ENCODE measurements at places on chromosomes 4 and X. TPM values are rescaled to one million over a fixed set of nuclear protein-coding genes. Genes with fewer than 3 reads are reported as not detected.
A peak's percentile ranks its signal among the peaks of the same experiment; 100 is the strongest.

PCYT1B gene
- 8.5 TPM for total RNA-seq

CNGA1 gene
- total RNA-seq: not detected

NDST4 gene
- not detected for total RNA-seq

GUCY1B1 gene
- 0.75 TPM for total RNA-seq

SSX1 gene
- total RNA-seq: not detected

ARHGAP6 gene
- total RNA-seq: 0.30 TPM

FGD1 gene
- total RNA-seq: not detected

YY2 gene
- 1.0 TPM for total RNA-seq

MAP7D2 gene
- total RNA-seq: not detected

NUDT10 gene
- not detected for total RNA-seq

SAGE1 gene
- not detected for total RNA-seq

- H3K4me1 ChIP-seq: no peaks in the 10 kb centered on the region
- H3K27ac ChIP-seq: no peak overlapping the region
- DNase-seq: no peak
- H3K36me3 ChIP-seq: no peaks in the 10 kb centered on the region
Measured at GRCh38 chr4:106019771-106020170, 124.5 kb downstream of the NPNT start.

- H3K4me1 ChIP-seq: peaks cover 2% of the 10 kb centered on the region
- no peak overlapping the region for H3K27ac ChIP-seq
- H3K4me3 ChIP-seq: no peak overlapping the region
Measured at GRCh38 chrX:65589304-65589703, 54.7 kb upstream of the LAS1L start.

GRCh38 chrX:130861462-130861861, 41.5 kb downstream of the ENOX2 start:
- no peak for DNase-seq
- H3K4me3 ChIP-seq: no peak overlapping the region
- no peaks in the 10 kb centered on the region for H3K36me3 ChIP-seq
- no peaks in the 10 kb centered on the region for H3K27me3 ChIP-seq
- peaks cover 14% of the 10 kb centered on the region for H3K4me1 ChIP-seq

DNA sequence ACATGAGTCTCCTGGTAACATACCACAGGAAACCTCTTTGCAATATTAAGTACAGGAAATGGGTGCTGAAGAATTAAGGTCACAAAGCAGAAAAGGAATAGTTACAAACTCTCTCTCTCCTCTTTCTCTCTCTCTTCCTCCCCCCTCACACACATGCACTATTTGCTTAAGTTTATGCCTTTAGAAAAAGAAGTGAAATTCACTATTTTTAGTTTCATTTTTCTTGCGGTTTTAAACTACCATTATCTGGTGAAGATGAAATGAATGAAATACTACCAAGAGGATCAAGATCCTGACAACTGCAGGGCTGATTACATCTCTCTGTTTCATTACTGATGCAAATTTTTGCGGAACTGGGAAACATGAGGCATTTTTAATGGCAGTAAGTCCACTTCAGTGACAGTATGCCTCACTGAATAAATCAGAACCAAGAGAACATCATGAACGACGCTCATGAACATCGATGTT, 64.3 kb upstream of the FTHL17 start:
- H3K36me3 ChIP-seq: no peaks in the 10 kb centered on the region
- no peak overlapping the region for H3K27ac ChIP-seq
- H3K4me1 ChIP-seq: no peaks in the 10 kb centered on the region
- DNase-seq: no peak
- H3K4me3 ChIP-seq: peak overlapping the region; percentile 53
- H3K27me3 ChIP-seq: no peaks in the 10 kb centered on the region

DNA sequence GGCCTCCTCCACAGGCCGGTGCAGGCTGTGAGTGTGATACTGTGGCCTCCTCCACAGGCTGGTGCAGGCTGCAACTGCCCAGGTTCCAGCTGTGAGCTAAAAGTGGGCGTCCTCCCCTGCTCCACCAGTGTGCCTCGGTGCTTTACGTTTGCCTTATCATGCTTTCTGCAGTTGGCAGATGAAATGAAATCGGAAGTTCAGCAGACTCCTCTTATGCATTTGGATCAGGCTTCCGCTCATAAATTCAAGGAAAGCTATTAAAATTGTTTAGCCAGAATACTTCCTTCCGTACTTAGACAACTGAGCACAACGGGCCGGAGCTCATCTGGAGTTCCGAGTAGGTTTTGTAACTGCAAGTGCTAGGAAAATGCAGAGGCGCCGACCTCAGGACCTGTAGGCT, 12.0 kb downstream of the CYP4V2 start:
- DNase-seq: no peak
- no peaks in the 10 kb centered on the region for H3K36me3 ChIP-seq
- H3K4me1 ChIP-seq: peaks cover 16% of the 10 kb centered on the region
- no peak overlapping the region for H3K4me3 ChIP-seq
- H3K27me3 ChIP-seq: no peaks in the 10 kb centered on the region

- no peak for DNase-seq
- H3K4me1 ChIP-seq: peaks cover 7% of the 10 kb centered on the region
Measured at GRCh38 chrX:1244164-1245076, 24.2 kb upstream of the CSF2RA start.

DNA sequence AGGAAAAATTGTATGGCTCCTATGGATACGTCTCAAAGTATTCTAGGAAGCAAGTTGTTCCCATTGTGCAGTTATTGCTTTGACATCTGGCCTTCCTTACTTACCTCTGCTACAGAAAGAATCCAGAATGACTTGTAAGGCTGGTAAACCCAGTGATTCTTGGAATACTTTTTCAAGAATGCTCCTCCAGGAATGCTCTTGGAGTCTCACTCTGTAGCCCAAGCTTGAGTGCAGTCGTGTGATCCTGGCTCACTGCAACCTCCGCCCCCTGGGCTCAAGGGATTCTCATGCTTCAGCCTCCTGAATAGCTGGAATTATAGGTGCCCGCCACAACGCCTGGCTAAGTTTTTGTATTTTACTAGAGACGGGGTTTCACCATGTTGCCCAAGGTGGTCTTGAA, 38.1 kb downstream of the GAB1 start:
- no peak for DNase-seq
- no peak overlapping the region for H3K4me3 ChIP-seq
- peaks cover 15% of the 10 kb centered on the region for H3K27me3 ChIP-seq
- peaks cover 2% of the 10 kb centered on the region for H3K36me3 ChIP-seq

- no peak overlapping the region for H3K4me3 ChIP-seq
- DNase-seq: no peak
- H3K4me1 ChIP-seq: no peaks in the 10 kb centered on the region
- no peaks in the 10 kb centered on the region for H3K27me3 ChIP-seq
Measured at GRCh38 chr4:186939766-186940165, 216.1 kb upstream of the FAT1 start.

- no peaks in the 10 kb centered on the region for H3K27me3 ChIP-seq
- no peak overlapping the region for H3K27ac ChIP-seq
- H3K4me3 ChIP-seq: no peak overlapping the region
- DNase-seq: no peak
- no peaks in the 10 kb centered on the region for H3K4me1 ChIP-seq
Measured at GRCh38 chrX:85506871-85507270, 127.4 kb upstream of the POF1B start.

GRCh38 chr4:111802191-111802590, 343.1 kb upstream of the FAM241A start:
- DNase-seq: no peak
- no peak overlapping the region for H3K4me3 ChIP-seq
- H3K27ac ChIP-seq: no peak overlapping the region
- no peaks in the 10 kb centered on the region for H3K4me1 ChIP-seq
- H3K36me3 ChIP-seq: peaks cover 3% of the 10 kb centered on the region

DNA sequence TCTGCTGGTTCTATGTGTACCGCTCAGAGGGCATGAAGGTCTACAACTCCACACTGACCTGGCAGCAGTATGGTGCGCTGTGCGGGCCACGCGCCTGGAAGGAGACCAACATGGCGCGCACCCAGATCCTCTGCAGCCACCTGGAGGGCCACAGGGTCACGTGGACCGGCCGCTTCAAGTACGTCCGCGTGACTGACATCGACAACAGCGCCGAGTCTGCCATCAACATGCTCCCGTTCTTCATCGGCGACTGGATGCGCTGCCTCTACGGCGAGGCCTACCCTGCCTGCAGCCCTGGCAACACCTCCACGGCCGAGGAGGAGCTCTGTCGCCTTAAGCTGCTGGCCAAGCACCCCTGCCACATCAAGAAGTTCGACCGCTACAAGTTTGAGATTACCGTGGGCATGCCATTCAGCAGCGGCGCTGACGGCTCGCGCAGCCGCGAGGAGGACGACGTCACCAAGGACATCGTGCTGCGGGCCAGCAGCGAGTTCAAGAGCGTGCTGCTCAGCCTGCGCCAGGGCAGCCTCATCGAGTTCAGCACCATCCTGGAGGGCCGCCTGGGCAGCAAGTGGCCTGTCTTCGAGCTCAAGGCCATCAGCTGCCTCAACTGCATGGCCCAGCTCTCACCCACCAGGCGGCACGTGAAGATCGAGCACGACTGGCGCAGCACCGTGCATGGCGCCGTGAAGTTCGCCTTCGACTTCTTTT, 32.2 kb downstream of the WFS1 start:
- H3K4me1 ChIP-seq: no peaks in the 10 kb centered on the region
- H3K27ac ChIP-seq: no peak overlapping the region
- peaks cover 10% of the 10 kb centered on the region for H3K36me3 ChIP-seq
- H3K4me3 ChIP-seq: no peak overlapping the region
- peaks cover 15% of the 10 kb centered on the region for H3K27me3 ChIP-seq

GRCh38 chrX:13029887-13030771, 14.3 kb downstream of the FAM9C start:
- H3K36me3 ChIP-seq: no peaks in the 10 kb centered on the region
- H3K27me3 ChIP-seq: no peaks in the 10 kb centered on the region
- no peak for DNase-seq
- H3K4me3 ChIP-seq: peak overlapping the region; percentile 69

- H3K27ac ChIP-seq: no peak overlapping the region
- no peaks in the 10 kb centered on the region for H3K27me3 ChIP-seq
- H3K4me1 ChIP-seq: peaks cover 6% of the 10 kb centered on the region
Measured at GRCh38 chrX:136260776-136261175, 9.6 kb upstream of the MAP7D3 start.

- no peak for DNase-seq
- H3K4me1 ChIP-seq: no peaks in the 10 kb centered on the region
- no peaks in the 10 kb centered on the region for H3K27me3 ChIP-seq
- no peaks in the 10 kb centered on the region for H3K36me3 ChIP-seq
Measured at GRCh38 chr4:120481756-120482155, 415.1 kb upstream of the MAD2L1 start.

GRCh38 chrX:65537229-65537628, 2.6 kb upstream of the LAS1L start:
- no peaks in the 10 kb centered on the region for H3K27me3 ChIP-seq
- DNase-seq: no peak
- H3K27ac ChIP-seq: no peak overlapping the region
- H3K4me1 ChIP-seq: peaks cover 15% of the 10 kb centered on the region
- no peak overlapping the region for H3K4me3 ChIP-seq

GRCh38 chrX:65607070-65607742, 60.2 kb upstream of the MSN start:
- peak overlapping the region; percentile 17 for H3K27ac ChIP-seq
- H3K27me3 ChIP-seq: no peaks in the 10 kb centered on the region
- peaks cover 3% of the 10 kb centered on the region for H3K36me3 ChIP-seq
- no peak for DNase-seq

DNA sequence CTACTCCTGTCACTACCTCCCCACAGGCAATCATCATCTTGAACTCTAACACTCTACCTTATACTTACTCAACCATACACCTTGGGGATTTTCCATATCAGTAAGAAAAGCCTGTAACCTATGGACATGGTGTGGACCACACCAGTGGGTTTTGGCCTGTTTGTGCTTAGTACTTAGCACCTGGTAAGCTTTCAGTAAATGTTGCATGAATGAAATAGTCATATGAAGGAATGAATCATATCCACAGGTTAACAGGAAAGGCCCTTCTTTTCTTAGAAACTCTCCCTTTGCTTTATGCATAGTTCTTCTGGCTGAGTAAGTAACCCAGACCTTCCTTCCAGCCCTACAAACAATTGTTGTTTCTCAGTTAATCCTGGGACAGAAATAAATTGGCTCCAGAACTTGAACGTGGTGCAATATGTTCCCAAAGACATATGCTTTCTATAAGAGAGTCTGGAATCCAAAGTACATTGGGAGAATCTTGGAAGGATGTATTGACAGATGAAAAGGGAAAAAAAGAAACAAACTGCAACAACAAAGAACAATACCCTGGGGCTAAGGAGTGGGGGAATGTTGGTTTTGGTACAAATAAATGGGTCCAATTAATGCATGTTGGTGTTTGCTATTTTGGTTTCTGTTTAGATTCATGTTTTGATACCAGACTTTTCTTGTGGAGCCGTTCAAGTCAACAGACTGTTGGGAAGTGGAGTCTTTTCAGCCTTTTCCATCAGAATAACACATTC, 27.8 kb downstream of the RASL11B start:
- no peaks in the 10 kb centered on the region for H3K4me1 ChIP-seq
- H3K36me3 ChIP-seq: no peaks in the 10 kb centered on the region
- no peak overlapping the region for H3K27ac ChIP-seq
- H3K4me3 ChIP-seq: no peak overlapping the region
- H3K27me3 ChIP-seq: no peaks in the 10 kb centered on the region

GRCh38 chrX:147764868-147765267, 146.9 kb upstream of the FMR1 start:
- H3K36me3 ChIP-seq: no peaks in the 10 kb centered on the region
- H3K4me3 ChIP-seq: no peak overlapping the region
- no peak for DNase-seq
- H3K27me3 ChIP-seq: no peaks in the 10 kb centered on the region
- no peaks in the 10 kb centered on the region for H3K4me1 ChIP-seq

DNA sequence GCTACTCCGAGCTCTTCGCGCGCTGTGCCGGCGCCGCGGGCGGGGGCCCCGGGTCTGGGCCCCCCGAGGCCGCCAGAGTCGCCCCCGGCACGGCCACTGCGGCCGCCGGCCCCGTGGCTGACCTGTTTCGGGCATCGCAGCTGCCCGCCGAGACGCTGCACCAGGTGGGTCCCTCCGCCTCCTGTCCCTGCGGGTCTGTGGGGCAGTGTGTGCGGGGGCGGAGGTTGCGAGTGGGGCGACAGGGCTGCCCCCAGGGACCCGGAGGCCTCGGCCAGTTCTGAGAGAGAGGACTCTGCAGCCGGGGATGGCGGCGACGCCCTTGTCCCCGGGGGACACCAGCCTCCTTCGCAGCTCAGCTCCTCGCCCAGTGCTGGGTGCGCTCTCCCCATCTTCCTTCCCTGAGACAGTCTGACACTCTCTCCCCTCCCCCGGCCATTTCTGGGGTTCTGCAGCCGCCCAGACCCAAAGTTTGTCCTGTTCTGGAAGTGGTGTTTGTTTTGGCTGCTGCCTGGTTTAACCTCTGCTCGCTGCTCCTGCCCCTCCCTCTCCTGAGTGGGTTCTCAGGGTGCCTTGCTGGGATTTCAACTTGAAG, 609 bp downstream of the REPS2 start:
- H3K4me1 ChIP-seq: peaks cover 3% of the 10 kb centered on the region
- H3K4me3 ChIP-seq: peak overlapping the region; percentile 91
- H3K36me3 ChIP-seq: no peaks in the 10 kb centered on the region
- no peak overlapping the region for H3K27ac ChIP-seq

- no peaks in the 10 kb centered on the region for H3K27me3 ChIP-seq
- no peaks in the 10 kb centered on the region for H3K4me1 ChIP-seq
- DNase-seq: no peak
- no peaks in the 10 kb centered on the region for H3K36me3 ChIP-seq
- H3K4me3 ChIP-seq: no peak overlapping the region
Measured at GRCh38 chr4:156956826-156957368, 14.7 kb downstream of the PDGFC start.

- H3K4me3 ChIP-seq: peak within 1 kb of the TSS; percentile 83
- peaks cover 89% of the 10 kb centered on the region for H3K27me3 ChIP-seq
- H3K36me3 ChIP-seq: peaks cover 12% of the 10 kb centered on the region
- no peak for DNase-seq
- no peak within 1 kb of the TSS for H3K27ac ChIP-seq
Measured at GRCh38 chr4:81030061-81030980, at the start of gene BMP3. BMP3 (plus strand) TSS chr4:81030708; CDS start chr4:81031285, 577 bp downstream.

All from T-helper 17 cell (primary cell).